Body of pancreas (tissue), 4 donors: ENCODE measurements at places on chromosomes 13 and 19. TPM values are rescaled to one million over a fixed set of nuclear protein-coding genes. Genes with fewer than 3 reads are reported as not detected.

DNA sequence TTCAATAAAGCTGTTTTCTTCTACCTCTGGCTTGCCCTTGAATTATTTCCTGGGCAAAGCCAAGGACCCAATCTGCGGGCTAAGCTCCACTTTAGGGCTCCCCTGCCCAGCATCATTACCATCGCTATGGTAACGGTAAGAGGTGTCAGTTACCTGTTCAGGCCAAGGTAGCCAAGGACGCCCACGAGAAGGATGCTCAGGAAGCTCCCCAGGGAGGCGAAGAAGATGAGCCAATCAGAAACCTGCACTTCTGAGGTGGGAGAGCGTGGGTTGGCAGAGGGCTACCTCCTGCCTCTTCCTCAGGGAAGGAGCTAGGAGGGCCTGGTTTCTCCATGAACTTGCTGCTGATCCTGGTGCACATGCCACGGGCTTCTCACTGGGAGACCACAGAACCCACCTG, 24.7 kb downstream of the IL12RB1 start:
- no peak for DNase-seq
- no peak overlapping the region for H3K27ac ChIP-seq
- H3K4me3 ChIP-seq: no peak overlapping the region
- H3K4me1 ChIP-seq: peaks cover 13% of the 10 kb centered on the region
- H3K27me3 ChIP-seq: no peaks in the 10 kb centered on the region

- no peak overlapping the region for H3K27ac ChIP-seq
- H3K4me1 ChIP-seq: no peaks in the 10 kb centered on the region
- no peak overlapping the region for H3K4me3 ChIP-seq
- H3K36me3 ChIP-seq: no peaks in the 10 kb centered on the region
- no peak for DNase-seq
Measured at GRCh38 chr13:94063096-94063495, 416.4 kb downstream of the DCT start.

- no peaks in the 10 kb centered on the region for H3K36me3 ChIP-seq
- no peak overlapping the region for H3K4me3 ChIP-seq
- H3K4me1 ChIP-seq: peaks cover 4% of the 10 kb centered on the region
- H3K27me3 ChIP-seq: no peaks in the 10 kb centered on the region
- no peak for DNase-seq
- no peak overlapping the region for H3K27ac ChIP-seq
Measured at GRCh38 chr13:98327371-98328270, 150.6 kb upstream of the RNF113B start.

Gene LRRC63
- total RNA-seq: not detected

Gene MYO1F
- 8.0 TPM for total RNA-seq

Gene TUBA3C
- total RNA-seq: not detected
